ENCODE measurements at places on chromosomes 6 and 20.

- DNase-seq, result no peak
These were observed 378.7 kb downstream of the ZFAND3 start for GRCh38 chr6:38198219-38198618.

DNA sequence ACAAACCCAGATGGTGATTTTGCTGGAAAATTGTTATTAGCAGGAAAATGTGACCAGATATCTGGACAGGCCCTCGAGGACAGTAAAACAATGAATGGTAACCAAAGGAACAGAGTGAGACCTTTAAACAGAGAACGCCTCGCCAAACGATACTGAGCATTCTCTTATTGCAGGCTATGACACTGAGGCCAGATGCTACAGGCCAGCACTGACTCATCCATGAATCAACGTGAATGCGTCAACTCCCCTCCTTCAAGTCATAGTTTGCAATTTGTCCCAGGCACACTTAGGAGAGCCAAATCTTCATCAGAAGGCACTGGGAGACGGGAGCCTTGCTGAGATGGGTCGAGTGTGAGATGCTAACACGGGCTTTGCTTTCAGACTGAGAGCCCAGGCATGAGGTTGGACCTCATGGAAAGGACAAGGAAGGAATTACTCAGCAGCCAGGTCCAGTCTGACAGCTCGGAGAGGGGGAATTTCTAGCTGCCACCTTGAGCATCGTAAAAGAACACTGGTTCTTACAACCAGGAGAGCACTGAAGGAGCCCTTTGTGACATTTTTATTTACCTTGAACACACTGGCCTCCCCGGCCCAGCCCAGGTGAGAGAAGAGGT lies 60.7 kb downstream of the BMP7 start:
- DNase-seq, result no peak

DNA sequence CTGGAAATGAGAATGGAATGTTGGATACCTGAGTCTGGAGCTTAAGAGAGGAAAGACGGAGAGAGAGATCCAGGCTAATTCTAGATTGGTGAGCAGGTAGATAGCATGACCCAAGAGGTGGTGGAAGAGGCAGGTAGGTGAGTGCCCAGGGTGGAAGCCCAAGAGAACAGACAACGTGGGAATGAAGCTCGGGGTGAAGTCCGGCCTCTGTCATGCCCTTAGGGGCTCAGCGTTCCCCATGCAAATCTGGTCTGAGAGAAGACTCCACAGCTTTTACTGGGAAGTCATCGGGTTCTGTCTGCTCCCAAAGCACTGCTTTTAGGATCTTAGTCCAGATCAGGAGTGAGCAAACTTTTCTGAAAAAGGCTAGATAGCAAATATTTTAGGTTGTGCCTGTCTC lies 3.6 kb downstream of the NELFCD start:
- DNase-seq, result no peak

DNA sequence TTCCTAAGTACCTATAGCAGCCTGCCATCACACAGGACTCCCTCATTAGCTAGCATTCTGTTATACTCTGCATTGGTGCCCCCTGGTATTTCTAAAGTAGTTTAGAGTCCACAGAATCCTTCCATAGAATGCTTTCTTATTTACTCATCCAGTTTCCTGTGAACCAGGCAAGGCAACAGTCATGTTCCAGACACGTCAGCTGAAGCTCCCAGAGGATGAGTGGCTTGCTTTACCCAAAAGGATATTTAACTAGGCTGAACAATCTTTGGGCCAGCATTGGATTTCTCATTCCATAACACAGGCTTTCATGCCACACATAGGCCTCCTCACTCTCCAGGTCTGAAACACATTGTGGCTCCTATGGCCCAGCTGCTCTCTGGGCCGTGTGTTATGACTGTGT lies 203.8 kb upstream of the MAP3K7 start:
- no peak for DNase-seq

GRCh38 chr20:35332540-35333200 lies 40.4 kb upstream of the FAM83C start:
- no peak for DNase-seq

DNA sequence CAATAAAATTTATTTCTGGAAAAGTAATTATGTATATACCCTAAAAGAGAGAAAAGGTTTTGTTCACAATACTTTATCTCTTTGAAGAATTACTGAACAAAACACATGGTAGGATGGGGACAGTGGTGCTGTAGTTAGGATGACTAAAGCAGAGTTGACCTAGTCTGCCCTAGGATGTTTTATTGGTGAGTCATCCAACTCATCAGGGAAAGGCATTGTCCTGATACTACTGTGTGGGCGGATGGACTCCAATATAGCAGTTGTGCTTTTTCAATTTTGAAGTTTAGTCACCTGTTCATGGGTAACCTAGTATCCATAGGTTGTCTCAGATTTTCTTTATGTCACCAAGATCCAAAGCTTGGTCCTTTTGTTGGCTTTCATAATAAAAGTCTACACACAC lies 53.3 kb upstream of the EYS start:
- DNase-seq, result no peak

- no peak for DNase-seq
These were observed 71.6 kb downstream of the COL9A1 start for GRCh38 chr6:70231311-70231710.

- no peak for DNase-seq
These were observed 582.4 kb downstream of the PHF3 start for GRCh38 chr6:64217721-64218620.

GRCh38 chr20:38806855-38807655 lies 1.6 kb downstream of the PPP1R16B start:
- no peak for DNase-seq

DNA sequence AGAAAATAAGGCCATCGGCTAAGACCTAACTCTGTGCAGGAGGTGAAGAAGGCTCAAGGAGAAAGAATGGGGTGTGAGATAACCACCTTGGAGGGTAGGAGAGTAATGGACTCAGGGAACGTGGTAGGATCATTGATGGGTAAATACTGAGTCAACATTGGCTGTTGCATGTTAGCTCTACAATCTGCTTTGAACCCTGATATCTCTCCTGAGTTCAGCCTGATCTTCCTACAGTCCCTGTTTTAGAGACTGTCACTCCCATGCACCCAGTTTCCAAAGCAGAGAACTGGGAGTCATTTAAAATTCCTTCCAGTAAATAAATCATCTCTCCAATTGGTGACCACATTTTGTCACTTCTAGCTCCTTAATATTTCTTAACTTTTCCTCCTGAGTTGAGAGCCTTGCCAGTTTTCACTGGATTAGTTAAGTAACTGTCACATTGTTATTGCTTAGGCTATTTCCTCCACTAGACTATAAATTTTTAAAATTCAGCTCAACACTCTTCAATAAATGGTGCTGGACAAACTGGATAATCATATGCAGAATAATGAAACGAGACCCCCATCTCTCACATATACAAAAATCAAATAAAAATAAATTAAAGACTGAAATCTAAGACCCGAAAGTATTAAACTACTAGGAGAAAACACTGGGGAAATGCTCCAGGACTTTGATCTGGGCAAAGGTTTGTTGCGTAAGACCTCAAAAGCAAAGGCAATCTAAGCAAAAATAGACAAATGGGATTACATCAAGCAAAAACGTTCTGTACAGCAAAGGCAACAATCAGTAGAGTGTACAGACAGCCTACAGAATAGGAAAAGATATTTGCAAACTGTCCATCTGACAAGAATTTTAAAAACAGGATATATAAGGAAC lies 138.9 kb upstream of the TMEM170B start:
- no peak for DNase-seq

- no peak for DNase-seq
These were observed 15.4 kb downstream of the GCLC start for GRCh38 chr6:53529324-53530036.

DNA sequence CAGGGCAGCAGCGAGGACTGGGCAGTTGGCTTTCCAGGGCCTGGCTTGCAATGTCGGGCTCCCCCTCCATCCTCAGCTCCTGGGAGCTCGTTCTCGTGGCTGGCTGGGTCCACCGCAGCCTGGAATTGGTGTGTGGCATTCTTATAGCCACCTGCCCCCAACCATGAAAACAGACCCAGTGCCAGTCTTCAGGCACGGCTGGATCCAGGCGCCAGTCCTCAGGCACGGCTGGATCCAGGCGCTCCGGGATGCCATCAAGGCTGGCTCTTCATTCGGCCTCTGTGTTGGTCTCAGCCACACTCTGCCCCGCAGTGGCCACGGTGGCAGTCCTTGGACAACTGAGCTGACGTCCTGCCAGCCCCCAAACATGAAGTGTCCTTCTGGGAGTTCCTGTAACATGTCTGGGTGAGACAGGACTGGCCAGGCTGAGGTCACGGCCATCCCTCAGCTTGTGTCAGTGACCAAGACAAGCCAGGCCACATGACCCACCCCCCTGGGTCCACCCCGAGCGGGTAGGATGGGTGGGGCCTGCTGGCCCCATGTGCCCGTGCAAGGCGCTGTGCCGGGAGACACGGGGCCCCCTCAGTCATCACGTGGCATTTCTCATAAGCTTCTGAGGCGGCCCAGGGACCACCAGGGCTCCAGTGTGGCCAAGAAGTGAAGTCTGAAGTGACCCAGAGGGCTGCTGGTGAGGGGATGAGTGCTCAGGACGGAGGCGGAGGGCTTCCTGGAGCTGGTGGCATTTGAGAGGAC lies 99.0 kb downstream of the TAF4 start:
- DNase-seq, result no peak

- no peak for DNase-seq
These were observed 73.5 kb downstream of the RTN4IP1 start for GRCh38 chr6:106555767-106556166.

DNA sequence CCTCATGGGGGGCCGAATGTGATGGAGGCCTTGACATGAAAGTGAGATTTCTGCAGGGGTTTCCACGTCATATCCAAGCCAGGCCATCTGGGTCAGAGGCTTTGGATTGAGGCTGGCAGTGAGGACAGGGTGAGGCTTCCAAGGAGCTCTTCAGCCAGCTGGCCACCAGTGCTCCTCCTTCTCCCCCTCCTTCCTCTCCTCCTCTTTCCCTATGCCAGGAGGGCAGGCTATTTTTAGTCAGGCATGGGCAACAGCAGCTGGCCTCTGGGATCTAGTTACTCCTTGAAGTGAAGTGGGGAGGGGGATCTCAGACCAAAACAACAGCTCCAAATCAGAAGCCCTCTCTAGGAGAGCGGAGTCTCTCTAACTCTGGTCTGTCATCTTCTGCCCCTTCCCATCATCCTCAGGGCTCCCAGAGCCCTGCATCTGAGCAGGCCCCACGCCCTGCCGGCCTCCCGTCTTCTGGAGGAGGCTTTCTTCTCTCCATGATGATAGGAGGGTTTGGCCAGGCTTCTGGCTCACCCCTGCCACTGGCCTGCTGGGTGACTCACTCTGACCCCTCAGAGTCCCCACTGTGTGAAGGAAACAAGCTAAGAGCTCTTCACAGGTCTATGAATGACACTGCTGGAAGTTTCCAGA lies 612 bp downstream of the TNNC2 start:
- DNase-seq, result no peak

DNA sequence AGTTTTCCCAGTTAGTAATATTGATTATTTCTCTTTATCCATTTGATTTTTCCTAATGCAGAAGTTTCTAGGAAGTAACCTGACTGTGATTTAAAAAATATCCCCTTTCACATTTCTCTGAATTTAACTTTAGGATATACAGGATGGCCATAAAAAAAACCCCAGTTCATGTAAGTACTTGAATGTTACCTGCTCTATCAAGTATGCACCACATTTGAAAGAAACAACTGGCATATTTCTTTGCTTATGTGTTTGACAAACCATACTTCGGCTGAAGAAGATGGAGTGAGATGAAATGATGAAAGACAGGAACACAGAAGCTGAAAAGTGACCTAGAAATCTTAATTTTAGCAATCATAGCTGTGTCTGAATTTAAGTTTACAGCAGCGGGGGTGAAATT lies 374.0 kb upstream of the NOX3 start:
- no peak for DNase-seq

DNA sequence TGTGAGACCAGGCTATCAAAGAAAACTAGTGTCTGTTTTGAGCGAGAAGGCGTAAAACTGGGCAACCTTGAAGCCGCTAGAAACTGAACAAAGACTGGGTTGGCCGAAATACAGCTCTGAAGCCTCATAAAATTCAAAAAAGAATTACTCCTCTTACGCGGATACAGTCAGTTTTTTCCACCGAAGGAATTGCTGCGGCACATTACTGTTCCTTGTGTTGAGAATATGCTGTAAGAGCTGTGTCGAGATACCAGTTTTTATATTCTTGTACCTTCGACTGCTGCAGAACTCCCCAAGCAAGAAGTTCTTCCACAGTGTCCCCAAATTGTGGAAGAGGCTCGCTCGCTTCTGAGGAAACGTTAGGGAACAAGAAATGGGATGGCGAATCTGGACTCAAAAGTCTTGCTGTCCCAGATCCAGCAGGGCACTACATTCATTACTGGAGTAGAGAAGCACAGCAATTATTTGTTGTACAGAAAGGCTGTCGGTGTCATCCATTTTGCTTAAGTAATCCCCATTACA lies 523 bp upstream of the COX7A2 start:
- no peak for DNase-seq

- no peak for DNase-seq
These were observed 47.6 kb upstream of the ZNF337 start for GRCh38 chr20:25744261-25744660.

GRCh38 chr20:63336232-63336752 lies 24.9 kb downstream of the CHRNA4 start:
- no peak for DNase-seq

DNA sequence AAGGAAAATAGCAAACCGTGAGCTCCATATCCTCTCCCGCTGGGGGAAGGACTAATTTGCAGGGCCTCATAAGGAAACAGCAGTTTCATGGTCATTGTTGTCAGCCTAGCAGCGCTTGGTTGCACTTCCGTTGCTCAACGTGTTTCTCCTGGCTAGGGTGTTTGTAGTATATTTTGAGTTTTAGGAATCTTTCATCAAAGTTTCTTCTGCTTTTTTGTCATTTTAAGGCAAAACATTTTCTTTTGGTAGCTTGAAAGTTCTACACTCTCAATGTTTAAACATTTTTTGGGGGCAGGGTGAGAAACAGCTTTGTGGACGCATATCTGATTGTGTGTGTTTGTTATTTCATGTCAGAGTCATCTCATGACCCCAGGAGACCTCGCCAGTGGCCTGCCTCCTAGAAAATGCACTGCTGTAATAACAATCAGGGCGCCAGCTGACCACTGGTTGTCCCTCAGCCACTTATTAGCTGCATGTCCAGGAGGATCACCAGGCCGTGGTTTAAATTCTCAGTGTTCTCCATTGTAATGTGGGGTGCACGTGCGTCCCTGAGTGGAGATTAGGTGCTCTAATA lies 20.6 kb downstream of the JARID2 start:
- no peak for DNase-seq

DNA sequence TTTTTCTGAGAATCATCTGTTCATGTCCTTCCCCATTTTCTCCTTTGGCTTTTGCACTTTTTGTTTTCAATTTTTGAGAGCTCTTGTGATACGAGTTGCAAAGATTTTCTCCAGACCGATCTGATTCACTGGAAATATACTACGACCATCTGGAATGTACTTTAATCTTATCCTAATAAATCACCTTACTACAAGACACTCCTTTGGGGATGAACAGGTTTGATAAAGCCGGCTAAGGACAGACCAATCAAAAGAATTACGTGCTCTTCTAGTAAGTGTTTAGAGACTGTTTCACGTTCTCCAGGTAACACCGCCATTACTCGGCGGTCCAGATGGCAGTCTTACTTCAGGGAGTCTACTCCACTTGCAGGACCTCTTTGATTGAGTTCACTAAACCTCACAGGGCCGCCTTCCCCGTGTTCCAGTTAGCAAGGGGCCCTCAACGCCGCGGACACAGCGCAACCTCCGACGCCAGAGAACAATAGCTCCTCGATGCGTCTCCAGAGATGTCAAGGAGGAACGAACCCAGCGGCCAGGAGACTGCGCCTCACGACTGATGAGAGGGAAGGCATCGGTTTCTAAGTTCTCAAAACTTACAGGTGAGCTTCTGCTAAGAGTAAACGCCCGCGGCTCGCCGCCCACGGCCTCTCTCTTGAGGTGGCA lies 920 bp upstream of the WTAP start:
- DNase-seq, result no peak

All from progenitor cell of endocrine pancreas (in vitro differentiated cells).